ENCODE measurements at places on chromosomes 11 and 22.

DNA sequence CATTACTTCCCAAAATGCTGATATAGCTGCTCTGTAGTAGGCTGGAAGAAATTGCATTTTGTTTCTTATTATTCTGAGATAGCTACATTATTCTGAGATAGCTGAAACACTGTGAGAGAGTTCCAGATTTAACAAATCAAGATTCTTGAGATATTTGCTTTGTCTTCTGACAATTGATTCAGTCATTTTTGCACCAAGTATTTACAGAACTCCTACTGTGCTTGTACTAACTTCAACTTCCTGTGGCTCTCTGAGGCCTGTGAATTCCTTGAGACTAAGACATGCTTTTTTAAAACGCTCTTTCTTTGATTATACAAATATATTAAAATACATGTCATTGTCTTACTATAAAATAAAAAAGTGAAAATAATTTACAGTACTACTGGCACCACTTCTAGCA, 52.7 kb downstream of the USP47 start:
- no peak for DNase-seq

- DNase-seq: no peak
These were observed 564 bp downstream of the THAP12 start for GRCh38 chr11:76380159-76380976.

DNA sequence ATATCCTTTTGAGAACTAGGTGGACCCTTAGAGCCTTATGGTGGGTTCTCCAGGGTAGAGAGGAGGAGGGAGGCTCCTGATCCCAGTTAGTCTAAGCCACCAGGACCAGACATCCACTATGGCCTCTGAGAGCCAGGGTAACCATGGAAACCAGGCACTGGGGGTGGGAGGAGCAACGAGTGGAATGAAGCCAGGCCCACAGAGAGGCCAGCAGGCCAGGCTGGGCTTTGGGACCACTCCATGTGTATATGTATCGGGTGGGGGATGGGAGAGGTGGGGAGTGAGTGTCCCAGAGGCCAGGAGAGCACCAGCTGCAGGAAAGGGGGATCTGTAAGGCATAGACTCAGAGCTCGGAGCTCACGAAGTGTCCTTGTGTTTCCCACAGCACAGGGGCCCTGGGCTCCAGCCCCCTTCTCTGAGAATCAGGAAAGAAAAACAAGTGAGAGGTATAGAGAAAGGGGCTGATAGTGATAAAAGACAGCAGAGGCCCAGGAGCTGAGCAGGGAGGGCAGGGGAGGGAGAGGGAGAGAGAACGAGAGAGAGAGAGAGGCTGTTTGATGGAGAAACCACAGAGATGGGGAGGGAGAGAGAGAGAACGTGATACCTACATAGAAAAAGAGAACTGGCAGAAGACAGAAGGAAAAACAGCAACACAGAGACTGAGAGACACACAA, 15.5 kb upstream of the TSPAN18 start:
- no peak for DNase-seq

DNA sequence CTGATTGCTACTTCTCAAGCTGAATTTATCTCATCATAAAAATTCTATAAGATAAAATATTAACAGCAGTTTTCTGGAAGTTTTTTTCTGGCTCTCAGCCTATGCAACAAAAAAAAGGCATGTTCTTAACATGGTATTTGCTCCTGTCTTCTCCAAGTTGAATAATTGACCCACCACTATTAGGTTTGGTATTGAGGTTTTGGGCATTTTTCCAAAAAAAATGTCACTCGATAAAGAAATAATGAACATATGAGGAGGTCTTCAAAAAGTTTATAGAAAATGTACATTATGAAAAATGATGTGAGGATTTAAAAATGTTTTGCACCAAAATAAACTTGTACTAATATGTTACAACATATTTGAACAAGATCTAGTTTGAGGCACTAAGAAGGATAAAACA, 808.6 kb upstream of the RAG2 start:
- no peak for DNase-seq
